Liver (tissue), 10 donors: ENCODE measurements at places on chromosomes 13 and 19. TPM values are rescaled to one million over a fixed set of nuclear protein-coding genes. Genes with fewer than 3 reads are reported as not detected.

GRCh38 chr19:55070466-55071128, 5.1 kb upstream of the EPS8L1 start:
- no peak for DNase-seq
- H3K27me3 ChIP-seq: peaks cover 4% of the 10 kb centered on the region
- no peaks in the 10 kb centered on the region for H3K4me1 ChIP-seq
- H3K4me3 ChIP-seq: no peak overlapping the region
- no peak overlapping the region for H3K27ac ChIP-seq

Gene RETN
- 1.9 TPM for polyA plus RNA-seq

DNA sequence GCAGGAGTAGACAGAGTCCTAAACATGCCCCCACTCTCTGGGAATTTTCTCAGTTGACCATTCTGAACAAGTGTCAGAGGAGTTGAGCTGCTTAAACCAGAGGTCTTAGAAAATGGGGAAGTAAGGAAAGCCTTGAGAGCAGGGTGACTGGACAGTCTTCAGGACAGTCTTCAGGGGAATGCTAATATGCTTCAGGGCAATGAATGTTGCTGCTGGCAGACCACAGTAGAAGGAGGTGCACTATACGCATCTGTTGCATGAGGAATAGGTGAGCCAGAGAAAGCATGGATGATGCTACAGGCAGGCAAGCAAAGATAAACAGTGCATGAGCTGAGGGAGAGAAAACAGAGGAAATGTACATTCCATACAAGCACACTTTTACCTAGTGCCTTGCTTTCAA, 196.6 kb upstream of the GPR12 start:
- no peak overlapping the region for H3K27ac ChIP-seq
- DNase-seq: no peak
- no peaks in the 10 kb centered on the region for H3K27me3 ChIP-seq

DNA sequence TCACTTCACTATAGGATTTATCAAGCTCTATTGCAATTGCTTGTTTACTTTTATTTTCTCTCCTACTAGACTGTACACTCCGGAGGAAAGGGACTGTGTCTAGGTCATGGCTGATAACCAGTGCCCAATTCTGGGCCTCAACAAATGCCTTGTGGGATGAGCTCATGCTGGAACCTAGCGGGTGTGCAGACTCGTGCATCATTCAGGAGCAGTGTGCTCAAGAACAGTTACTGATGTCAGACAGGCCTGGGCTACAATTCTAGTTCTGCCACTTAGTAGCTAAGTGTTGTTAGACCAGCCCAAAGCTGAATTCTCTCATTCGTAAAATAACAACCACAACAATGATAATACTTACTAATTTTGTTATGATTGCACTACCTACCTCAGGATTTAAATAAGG, 95.4 kb downstream of the CYSLTR2 start:
- no peaks in the 10 kb centered on the region for H3K36me3 ChIP-seq
- H3K27ac ChIP-seq: no peak overlapping the region
- H3K27me3 ChIP-seq: no peaks in the 10 kb centered on the region
- H3K4me1 ChIP-seq: no peaks in the 10 kb centered on the region

- H3K4me1 ChIP-seq: peaks cover 29% of the 10 kb centered on the region
- H3K36me3 ChIP-seq: peaks cover 4% of the 10 kb centered on the region
- H3K27ac ChIP-seq: no peak overlapping the region
- no peak overlapping the region for H3K4me3 ChIP-seq
Observed at GRCh38 chr19:1279782-1280341, 4.5 kb downstream of the FAM174C start.

- H3K4me3 ChIP-seq: no peak overlapping the region
- no peaks in the 10 kb centered on the region for H3K27me3 ChIP-seq
- no peak for DNase-seq
- H3K27ac ChIP-seq: no peak overlapping the region
- H3K4me1 ChIP-seq: no peaks in the 10 kb centered on the region
- no peaks in the 10 kb centered on the region for H3K36me3 ChIP-seq
Observed at GRCh38 chr19:55300886-55301458, 17.2 kb downstream of the BRSK1 start.

Gene TTC9B
- 0.14 TPM for polyA plus RNA-seq

- H3K36me3 ChIP-seq: no peaks in the 10 kb centered on the region
- no peak overlapping the region for H3K27ac ChIP-seq
- no peak overlapping the region for H3K4me3 ChIP-seq
- no peaks in the 10 kb centered on the region for H3K27me3 ChIP-seq
Observed at GRCh38 chr13:67395577-67395976, 165.4 kb upstream of the PCDH9 start.

Gene KCNJ14
- 0.12 TPM for polyA plus RNA-seq

- no peak overlapping the region for H3K27ac ChIP-seq
- no peak for DNase-seq
- no peaks in the 10 kb centered on the region for H3K27me3 ChIP-seq
- H3K36me3 ChIP-seq: no peaks in the 10 kb centered on the region
- no peaks in the 10 kb centered on the region for H3K4me1 ChIP-seq
Observed at GRCh38 chr19:7744871-7745650, 2.3 kb downstream of the CD209 start.

Gene C19orf85
- not detected for polyA plus RNA-seq

Gene KCNC3
- polyA plus RNA-seq: 0.56 TPM

DNA sequence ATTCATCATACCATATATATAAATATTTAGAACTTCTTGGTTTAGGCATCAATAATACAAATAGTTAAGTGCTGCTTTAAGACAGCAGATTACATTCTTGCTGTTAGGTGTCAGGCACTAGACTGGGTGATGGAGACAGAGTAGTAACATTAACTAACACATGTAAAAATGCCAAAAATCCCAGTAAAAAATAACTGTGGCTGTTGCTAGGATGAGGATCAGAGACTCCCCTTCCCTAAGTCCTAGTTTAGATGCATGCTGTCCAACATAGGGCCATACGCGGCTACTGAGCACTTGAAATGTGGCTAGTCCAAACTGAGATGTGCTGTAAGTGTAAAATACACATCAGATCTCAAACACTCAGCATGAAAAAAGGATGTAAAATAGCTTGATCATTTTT, 94.7 kb downstream of the CDADC1 start:
- no peaks in the 10 kb centered on the region for H3K36me3 ChIP-seq
- DNase-seq: no peak
- H3K27ac ChIP-seq: no peak overlapping the region
- H3K4me1 ChIP-seq: peaks cover 9% of the 10 kb centered on the region
- no peak overlapping the region for H3K4me3 ChIP-seq
- H3K27me3 ChIP-seq: no peaks in the 10 kb centered on the region

GRCh38 chr13:113431171-113431570, 22.1 kb downstream of the ADPRHL1 start:
- H3K36me3 ChIP-seq: no peaks in the 10 kb centered on the region
- DNase-seq: no peak
- no peak overlapping the region for H3K4me3 ChIP-seq

DNA sequence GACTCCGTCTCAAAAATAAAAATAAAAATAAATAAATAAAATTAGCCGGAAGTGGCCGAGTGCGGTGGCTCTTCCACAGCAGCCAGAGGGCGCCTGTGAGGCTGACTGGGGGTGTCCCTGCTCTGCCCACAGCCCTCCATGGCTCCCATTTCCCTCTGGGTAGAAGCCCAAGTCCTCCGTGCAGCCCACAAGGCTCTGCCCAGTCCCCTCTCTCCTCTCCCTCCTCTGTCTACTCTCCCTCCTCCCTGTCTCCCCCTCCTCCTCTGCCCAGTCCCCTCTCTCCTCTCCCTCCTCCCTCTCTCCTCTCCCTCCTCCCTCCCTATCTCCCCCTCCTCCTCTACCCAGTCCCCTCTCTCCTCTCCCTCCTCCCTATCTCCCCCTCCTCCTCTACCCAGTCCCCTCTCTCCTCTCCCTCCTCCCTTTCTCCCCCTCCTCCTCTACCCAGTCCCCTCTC, 20.4 kb downstream of the MISP start:
- no peak overlapping the region for H3K27ac ChIP-seq
- peak; percentile 53 for DNase-seq
- no peaks in the 10 kb centered on the region for H3K27me3 ChIP-seq
- no peaks in the 10 kb centered on the region for H3K36me3 ChIP-seq
- no peaks in the 10 kb centered on the region for H3K4me1 ChIP-seq
- H3K4me3 ChIP-seq: no peak overlapping the region

GRCh38 chr13:58704953-58705352, 1073.4 kb downstream of the PCDH17 start:
- no peaks in the 10 kb centered on the region for H3K27me3 ChIP-seq
- no peaks in the 10 kb centered on the region for H3K36me3 ChIP-seq
- no peak overlapping the region for H3K27ac ChIP-seq
- H3K4me3 ChIP-seq: no peak overlapping the region
- no peak for DNase-seq
- H3K4me1 ChIP-seq: no peaks in the 10 kb centered on the region

Gene ZNF296
- polyA plus RNA-seq: not detected

- no peak overlapping the region for H3K27ac ChIP-seq
- no peak overlapping the region for H3K4me3 ChIP-seq
- H3K4me1 ChIP-seq: no peaks in the 10 kb centered on the region
- H3K36me3 ChIP-seq: no peaks in the 10 kb centered on the region
- H3K27me3 ChIP-seq: no peaks in the 10 kb centered on the region
Observed at GRCh38 chr13:47835470-47836228, 165.4 kb downstream of the SUCLA2 start.

Gene CD37
- polyA plus RNA-seq: 3.7 TPM

GRCh38 chr13:39311619-39312018, 273.4 kb downstream of the NHLRC3 start:
- H3K27ac ChIP-seq: no peak overlapping the region
- no peak overlapping the region for H3K4me3 ChIP-seq
- H3K4me1 ChIP-seq: no peaks in the 10 kb centered on the region
- no peaks in the 10 kb centered on the region for H3K36me3 ChIP-seq
- no peak for DNase-seq

Gene CERS1
- polyA plus RNA-seq: not detected

DNA sequence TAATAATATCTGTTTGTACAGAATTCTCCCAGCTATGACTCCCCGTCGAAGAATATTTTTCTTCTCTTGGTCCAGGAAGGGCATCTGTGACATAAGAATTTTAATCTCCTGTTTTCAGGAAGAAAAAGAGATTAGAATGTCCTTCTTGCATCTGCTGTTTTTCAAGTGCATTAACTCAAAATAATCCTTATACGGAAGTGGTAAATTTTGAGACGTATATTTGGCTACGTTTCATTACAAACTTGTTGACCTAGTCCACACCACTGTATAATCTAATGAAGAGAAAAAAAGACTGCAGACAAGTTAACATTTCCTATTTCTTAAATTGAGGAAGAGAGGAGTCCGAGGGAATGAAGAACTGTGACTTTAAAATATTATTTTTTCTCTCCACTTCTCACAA, 959.9 kb downstream of the DIAPH3 start:
- H3K27me3 ChIP-seq: no peaks in the 10 kb centered on the region
- no peak for DNase-seq
- H3K4me3 ChIP-seq: no peak overlapping the region
- H3K36me3 ChIP-seq: no peaks in the 10 kb centered on the region
- no peak overlapping the region for H3K27ac ChIP-seq

DNA sequence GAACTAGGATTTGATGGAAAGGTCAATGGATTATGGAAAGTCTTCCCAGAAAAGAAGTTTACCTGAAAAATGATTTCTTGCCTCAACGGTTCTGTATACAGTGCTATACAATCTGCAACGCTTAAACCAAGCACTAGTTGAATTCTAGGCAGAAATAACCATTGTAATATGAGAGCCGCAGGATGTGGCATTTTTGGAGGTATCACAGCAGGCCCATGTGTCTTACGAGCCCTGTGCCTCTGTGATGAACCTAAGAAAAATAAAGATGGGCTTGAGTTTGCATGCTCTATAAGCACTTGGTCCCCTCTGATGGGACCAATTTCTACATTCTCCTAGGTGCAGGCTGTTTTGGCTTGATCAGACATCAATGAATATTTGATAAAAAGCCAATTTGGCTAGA, 78.7 kb upstream of the RFC3 start:
- peaks cover 2% of the 10 kb centered on the region for H3K27me3 ChIP-seq
- DNase-seq: no peak
- no peak overlapping the region for H3K27ac ChIP-seq

Gene CFAP97D2
- not detected for polyA plus RNA-seq

Gene ZFP14
- 3.4 TPM for polyA plus RNA-seq

DNA sequence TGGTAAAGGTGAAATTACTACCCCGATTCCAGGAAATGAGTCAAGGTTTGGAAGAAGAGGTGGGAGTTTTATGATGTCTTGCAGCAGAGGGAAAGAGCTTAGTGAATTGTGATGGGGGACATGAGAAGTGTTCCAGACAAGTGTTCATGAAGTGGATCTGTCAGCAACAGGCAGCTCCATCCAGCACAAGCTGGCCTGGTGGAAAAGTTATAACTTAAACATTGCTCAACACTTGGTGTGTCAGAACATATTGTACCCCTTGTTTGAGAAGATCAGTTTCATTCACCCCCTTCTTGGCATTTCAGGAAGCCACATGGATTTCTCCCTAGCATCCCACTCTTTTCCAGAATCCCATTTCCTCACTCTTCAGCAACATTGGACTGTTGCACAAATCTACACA, 222.0 kb downstream of the B3GLCT start:
- no peak overlapping the region for H3K27ac ChIP-seq
- H3K36me3 ChIP-seq: no peaks in the 10 kb centered on the region
- H3K4me3 ChIP-seq: no peak overlapping the region
- no peaks in the 10 kb centered on the region for H3K27me3 ChIP-seq

- peaks cover 15% of the 10 kb centered on the region for H3K36me3 ChIP-seq
- H3K27ac ChIP-seq: no peak overlapping the region
- H3K4me3 ChIP-seq: no peak overlapping the region
- H3K27me3 ChIP-seq: no peaks in the 10 kb centered on the region
- peak; percentile 98 for DNase-seq
Observed at GRCh38 chr19:10388957-10389356, 8.6 kb upstream of the TYK2 start.

DNA sequence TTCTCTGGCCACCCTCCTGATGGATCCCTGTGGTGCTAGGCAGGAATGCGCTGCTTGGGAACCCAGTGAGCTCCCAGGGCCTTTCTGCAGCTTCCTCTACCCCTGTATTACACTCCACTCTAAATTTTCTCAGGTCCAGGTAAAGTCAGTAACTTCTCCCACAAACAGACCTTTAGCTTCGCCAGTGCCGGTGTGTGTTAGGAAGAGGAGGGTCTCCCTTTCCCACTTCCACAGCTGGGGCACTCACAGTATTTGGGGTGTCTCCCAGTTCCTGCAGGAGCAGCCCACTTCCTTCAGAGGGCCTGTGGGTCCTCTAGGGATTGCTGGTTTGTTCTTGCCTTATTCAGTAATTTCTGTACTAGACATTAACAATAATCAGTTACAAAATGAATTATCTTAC, 193.5 kb upstream of the PCDH17 start:
- no peak overlapping the region for H3K27ac ChIP-seq
- DNase-seq: no peak
- no peaks in the 10 kb centered on the region for H3K36me3 ChIP-seq
- H3K27me3 ChIP-seq: no peaks in the 10 kb centered on the region
- no peak overlapping the region for H3K4me3 ChIP-seq

- DNase-seq: no peak
- H3K4me1 ChIP-seq: no peaks in the 10 kb centered on the region
- no peaks in the 10 kb centered on the region for H3K27me3 ChIP-seq
- H3K36me3 ChIP-seq: peaks cover 37% of the 10 kb centered on the region
- H3K27ac ChIP-seq: no peak overlapping the region
Observed at GRCh38 chr19:42233106-42233505, 9.3 kb downstream of the GSK3A start.

- no peak overlapping the region for H3K4me3 ChIP-seq
- H3K27me3 ChIP-seq: no peaks in the 10 kb centered on the region
- no peaks in the 10 kb centered on the region for H3K4me1 ChIP-seq
- no peak overlapping the region for H3K27ac ChIP-seq
- no peak for DNase-seq
- H3K36me3 ChIP-seq: peaks cover 5% of the 10 kb centered on the region
Observed at GRCh38 chr13:42950181-42950580, 41.9 kb downstream of the EPSTI1 start.

Gene ZNF329
- polyA plus RNA-seq: 1.2 TPM

Gene ARHGAP33
- 1.6 TPM for polyA plus RNA-seq

Gene MAST3
- polyA plus RNA-seq: 4.3 TPM

Gene FLT1
- polyA plus RNA-seq: 4.1 TPM

Gene CPT1C
- 0.67 TPM for polyA plus RNA-seq

GRCh38 chr13:80510686-80511085, 169.8 kb upstream of the SPRY2 start:
- H3K27ac ChIP-seq: no peak overlapping the region
- H3K4me1 ChIP-seq: no peaks in the 10 kb centered on the region
- DNase-seq: no peak
- no peaks in the 10 kb centered on the region for H3K36me3 ChIP-seq
